ENCODE measurements at places on chromosomes 16 and 17.

DNA sequence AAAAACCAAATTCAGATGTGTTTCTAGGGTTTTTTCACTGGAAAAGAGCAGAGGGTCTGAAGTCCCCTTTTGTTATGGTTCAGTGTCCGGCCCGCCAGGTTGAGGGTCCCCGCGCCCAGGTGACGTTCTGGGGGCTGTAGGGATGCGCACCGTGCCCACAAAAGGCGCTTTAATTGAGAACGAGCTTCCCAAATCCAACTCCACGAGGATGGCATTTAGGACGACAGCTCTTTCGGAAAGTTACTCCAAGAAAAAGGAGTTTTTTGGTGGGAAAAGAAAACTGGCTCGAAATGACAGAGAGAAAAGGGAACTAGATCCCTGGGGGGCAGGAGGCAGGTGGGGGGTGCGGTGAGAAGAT lies 15.9 kb upstream of the ZFHX3 start:
- DNase-seq, result no peak

- DNase-seq, result no peak
These were observed 28.2 kb downstream of the SLC39A11 start for GRCh38 chr17:73064084-73064938.

- DNase-seq, result no peak
These were observed 13.1 kb downstream of the ADCY7 start for GRCh38 chr16:50279504-50279865.

DNA sequence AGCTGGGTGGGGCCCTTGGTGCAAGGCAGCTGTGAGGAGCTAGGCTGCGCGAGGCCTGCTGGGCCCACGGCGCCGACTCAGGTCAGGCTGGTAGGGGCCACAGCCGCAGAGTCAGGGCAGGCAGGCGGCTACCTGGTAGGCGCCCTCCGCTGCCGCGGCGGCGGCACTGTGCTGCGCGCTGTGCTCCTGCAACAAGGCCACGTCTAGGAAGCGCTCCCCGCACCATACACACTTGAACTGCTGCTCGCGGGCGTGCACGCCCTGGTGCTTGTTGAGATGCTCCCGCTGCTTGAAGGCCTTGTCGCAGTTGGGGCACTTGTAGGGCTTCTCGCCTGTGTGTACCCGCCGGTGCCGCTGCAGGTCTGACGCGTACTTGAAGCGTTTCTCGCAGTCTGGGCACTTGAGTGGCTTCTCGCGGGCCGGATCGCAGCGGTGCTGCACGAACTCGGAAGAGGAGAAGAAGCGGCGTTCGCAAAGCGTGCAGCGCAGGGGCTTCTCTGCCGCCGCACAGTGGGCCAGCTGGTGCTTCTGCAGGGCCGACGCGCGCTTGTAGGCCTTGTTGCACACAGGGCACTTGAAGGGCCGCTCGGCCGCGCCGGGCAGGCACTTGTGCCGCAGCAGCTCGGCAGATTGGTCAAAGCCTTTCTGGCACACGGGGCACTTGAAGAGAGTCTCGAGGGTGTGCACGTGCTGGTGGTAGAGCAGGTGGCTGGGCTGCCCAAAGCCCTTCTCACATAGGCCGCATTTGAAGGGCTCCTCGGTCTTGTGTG lies 3.9 kb downstream of the ZNF319 start:
- peak; percentile 78 for DNase-seq

DNA sequence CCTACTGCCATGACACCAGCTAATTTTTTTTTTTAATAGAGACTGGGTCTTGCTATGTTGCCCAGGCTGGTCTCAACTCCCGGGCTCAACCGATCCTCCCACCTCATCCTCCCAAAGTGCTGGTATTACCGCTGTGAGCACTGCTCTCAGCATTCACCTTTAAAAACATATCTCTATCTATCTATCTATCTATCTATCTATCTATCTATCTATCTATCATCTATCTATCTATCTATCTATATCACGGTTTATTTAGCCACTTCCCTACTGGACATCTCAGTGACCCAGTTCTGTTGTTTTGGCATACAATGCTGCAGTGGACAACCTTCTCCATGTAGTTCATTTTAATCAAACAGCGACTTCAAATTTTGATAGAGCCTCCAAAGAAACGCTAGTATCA lies 1.3 kb upstream of the PHAF1 start:
- DNase-seq, result no peak

DNA sequence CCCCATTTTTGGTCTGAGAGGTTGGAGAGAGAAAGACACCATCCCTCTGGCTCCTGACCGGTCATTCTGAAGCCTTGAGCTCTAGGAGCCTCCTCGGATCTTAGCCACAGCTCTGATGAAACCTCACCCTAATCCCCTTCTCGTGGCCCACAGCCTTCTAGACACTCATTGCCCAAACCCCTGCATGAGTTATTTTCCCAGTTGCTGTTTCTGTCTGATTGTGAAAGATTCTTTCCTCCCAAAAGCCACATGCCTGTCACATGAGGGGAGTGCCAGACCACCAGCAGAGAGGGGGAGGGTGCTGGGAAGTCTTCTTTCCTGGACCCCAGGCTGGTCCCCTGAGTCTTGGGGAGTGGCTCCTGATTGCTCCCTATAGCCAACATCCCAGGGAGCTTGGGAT lies 17.6 kb upstream of the ABR start:
- no peak for DNase-seq

- DNase-seq, result no peak
These were observed 82.9 kb upstream of the DYNLRB2 start for GRCh38 chr16:80457871-80458270.

- peak; percentile 64 for DNase-seq
These were observed 2.5 kb downstream of the SLC22A31 start for GRCh38 chr16:89197633-89198416.

DNA sequence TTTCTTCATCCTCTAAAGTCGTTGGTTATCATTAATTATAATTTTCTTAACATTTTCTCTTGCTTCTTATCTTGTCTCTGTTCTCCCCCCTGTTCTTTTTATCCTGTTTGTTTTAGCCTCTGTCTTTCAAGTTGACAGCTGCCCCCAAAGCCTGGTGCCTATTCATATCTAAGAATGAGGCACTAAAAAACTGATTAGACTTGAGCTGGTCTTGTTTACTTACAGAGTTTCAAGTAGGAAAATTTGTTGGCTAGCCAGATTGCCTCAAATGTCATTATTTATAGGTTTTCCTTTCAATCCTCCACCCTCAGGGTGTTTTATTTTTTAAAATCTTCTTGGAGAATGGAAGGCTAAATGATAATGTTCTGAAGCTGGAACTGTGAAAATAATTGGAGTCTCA lies 236.0 kb downstream of the UTP18 start:
- DNase-seq, result no peak

All from spleen (tissue), 13 donors.